ENCODE measurements at places on chromosomes 7 and 10.

- DNase-seq: peak; percentile 70
Observed at GRCh38 chr10:19719284-19719683, 96.9 kb upstream of the PLXDC2 start.

GRCh38 chr7:66362136-66362535, 157.0 kb downstream of the TPST1 start:
- DNase-seq: no peak

DNA sequence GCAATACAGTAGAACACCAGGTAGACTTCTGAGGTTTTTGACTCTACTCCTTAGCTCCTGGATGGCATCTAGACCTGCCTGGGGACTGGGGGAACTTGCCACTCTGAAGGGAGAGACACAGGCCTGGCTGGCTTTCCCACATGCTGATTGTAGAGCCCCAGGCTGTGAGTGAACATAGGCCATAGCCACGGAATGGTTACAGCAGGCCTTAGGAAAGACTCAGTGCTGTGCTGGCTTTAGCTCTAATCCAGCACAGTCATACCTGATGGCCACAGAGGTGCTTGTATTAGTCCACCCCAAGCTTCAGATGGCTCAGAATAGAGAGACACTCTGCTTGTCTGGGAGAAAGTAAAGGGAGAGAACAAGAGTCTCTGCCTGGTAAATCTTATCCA, 35.0 kb upstream of the ARHGAP12 start:
- no peak for DNase-seq

DNA sequence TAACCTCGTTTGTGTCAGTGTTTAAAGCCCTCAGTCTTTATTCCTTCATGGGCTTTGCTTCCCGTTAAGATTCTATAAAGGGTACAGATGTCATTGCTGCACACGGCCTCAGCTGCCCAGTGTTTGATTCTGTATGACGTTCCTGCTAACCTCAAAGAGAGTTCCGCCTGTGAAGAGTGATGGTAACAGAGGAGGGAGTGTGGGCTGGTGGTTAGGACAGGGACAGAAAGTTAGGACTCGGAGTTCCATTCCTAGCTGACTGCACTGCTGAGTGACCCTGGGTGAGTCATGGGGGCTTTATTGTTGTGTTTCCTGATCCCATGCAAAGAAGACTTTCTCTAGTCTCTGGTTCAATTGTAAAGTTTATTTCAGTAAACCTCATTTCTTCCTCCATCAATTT, 227.1 kb downstream of the DYNC1I1 start:
- no peak for DNase-seq

DNA sequence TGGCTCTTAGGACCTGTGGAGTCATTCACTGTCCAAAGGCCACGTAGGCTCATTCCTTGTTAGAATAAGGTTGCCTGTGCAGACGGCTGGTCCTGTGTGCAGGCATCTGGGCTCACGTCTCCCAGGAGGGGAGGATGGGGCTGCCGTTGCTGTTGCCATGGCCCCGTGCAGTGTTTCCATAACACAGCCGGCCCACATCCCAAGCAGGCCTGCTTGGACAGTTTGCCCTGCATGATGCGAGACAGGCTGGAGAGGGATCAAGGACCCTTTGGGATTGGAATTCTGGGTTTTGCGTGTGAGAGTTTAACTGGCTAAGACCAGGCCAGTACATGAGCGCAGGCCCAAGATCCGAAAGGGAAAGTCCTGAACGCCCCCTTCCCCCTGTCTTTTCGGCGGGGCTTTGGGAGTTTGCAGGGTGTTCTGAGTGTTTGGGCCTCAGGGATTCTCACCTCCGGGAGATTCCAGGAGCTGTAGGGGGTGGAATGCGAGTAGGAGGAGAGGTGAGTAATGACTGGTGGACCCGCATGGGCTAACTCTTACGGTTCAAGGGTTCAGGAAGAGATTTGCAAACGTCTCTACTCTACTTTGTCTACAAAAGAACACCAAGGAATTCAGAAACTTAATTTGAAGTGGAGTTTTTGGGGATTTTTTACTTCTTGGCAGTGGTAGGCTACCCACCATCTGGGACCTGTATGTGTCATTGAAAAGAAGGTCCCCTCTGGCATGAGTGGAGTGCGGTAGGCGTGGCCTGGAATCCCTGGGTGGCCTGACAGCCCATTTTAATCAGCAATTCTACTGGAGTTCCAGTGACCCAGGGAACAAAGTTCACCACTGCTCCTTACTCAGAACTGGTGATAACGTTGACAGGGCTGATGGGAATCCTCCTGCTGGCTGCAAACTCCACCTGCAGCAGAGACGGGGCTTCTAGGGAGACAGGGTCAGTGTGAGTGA, 125.4 kb downstream of the ITIH5 start:
- no peak for DNase-seq

- no peak for DNase-seq
Observed at GRCh38 chr7:26857506-26858240, 6.7 kb downstream of the SKAP2 start.

- DNase-seq: no peak
Observed at GRCh38 chr10:25078658-25079431, 62.4 kb downstream of the THNSL1 start.

- no peak for DNase-seq
Observed at GRCh38 chr10:116207690-116208089, 65.3 kb downstream of the GFRA1 start.

All from fibroblast of skin of back (primary cell).